ENCODE measurements at places on chromosomes 6 and 20.

DNA sequence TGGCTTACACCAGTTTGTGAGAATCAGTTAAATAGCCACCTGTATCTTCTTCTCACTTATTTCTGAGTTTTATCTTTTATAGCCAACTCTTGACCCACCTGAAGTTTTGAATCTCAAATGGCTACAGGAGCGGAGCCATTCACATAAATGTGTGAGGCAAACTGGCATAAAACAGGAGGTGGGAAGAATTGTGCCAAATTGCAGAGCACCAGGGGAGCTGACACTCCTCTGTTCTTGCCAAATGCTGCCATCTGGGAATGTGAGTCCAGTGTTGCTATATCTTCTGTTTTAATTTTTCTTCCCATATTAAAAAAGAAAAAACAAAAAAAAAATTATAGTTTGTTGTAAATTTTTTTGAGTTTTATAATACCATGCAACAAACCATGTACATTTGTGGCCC lies 17.0 kb upstream of the RNF146 start:
- no peak for DNase-seq
- no peaks in the 10 kb centered on the region for H3K4me1 ChIP-seq
- no peaks in the 10 kb centered on the region for H3K36me3 ChIP-seq
- no peak overlapping the region for H3K4me3 ChIP-seq
- H3K27ac ChIP-seq = no peak overlapping the region
- H3K27me3 ChIP-seq = no peaks in the 10 kb centered on the region

- no peak overlapping the region for H3K27ac ChIP-seq
- no peak for DNase-seq
- no peaks in the 10 kb centered on the region for H3K27me3 ChIP-seq
- H3K4me1 ChIP-seq = no peaks in the 10 kb centered on the region
- H3K36me3 ChIP-seq = no peaks in the 10 kb centered on the region
Observed at GRCh38 chr20:46215913-46216707, 92.2 kb downstream of the CDH22 start.

- peaks cover 28% of the 10 kb centered on the region for H3K4me1 ChIP-seq
- H3K36me3 ChIP-seq = no peaks in the 10 kb centered on the region
- H3K27me3 ChIP-seq = no peaks in the 10 kb centered on the region
Observed at GRCh38 chr6:145815309-145816274, 997 bp upstream of the FBXO30 start.

GRCh38 chr6:163554663-163555062 lies 140.1 kb downstream of the QKI start:
- H3K4me3 ChIP-seq = no peak overlapping the region
- H3K27ac ChIP-seq = no peak overlapping the region
- H3K4me1 ChIP-seq = no peaks in the 10 kb centered on the region
- no peaks in the 10 kb centered on the region for H3K36me3 ChIP-seq

DNA sequence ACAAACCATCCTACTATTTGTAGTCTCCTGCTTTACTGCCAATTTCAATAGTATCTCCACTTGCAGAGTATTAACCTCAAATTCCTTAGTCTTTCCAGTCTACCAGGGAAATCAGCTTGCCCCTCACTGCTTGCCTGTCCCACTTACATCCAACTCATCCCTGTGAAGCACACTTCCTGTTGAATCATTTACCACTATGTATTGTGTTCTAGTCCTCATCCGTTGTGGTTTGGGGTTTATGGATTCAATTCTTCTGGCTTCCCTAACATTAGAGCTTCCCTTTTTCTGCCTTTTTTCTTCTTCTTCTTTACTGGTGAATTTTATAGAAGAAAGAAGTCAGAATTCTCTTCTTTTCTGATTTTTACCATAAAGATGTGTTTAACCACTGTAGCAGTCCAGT lies 5.1 kb upstream of the TXLNB start:
- H3K27ac ChIP-seq = no peak overlapping the region
- no peak for DNase-seq
- no peaks in the 10 kb centered on the region for H3K27me3 ChIP-seq
- no peaks in the 10 kb centered on the region for H3K4me1 ChIP-seq
- no peaks in the 10 kb centered on the region for H3K36me3 ChIP-seq

DNA sequence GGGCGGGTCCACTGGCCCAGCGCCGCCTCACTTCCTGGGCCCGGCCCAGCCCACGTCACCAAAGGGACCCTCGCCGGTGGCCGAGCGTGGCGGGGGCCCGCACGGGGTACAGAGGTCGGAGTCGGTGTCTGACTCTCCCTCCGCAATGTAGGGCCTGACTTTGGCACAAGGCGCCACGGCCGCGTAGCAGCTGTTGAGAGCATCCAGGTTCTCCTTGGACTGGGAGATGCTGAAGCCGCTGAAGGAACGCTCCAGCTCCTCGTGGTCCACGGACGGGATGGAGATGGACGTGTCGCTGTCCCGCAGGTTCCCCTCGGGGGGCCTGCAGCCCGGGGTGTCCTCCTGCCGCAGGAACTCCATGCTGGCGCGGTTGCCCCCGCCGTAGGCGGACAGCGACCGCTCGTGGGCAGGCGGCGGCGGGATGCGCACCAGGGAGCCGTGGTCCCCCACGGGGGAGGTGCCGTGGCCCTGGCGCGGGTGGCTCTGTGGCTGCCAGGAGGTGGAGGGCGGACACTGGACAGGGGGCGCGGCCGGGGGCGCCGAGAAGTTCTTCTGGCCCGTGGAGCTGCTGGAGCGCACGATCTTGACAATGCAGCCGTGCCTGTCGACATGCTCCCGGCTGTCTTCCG lies 45.6 kb upstream of the CHRNA4 start:
- H3K36me3 ChIP-seq = no peaks in the 10 kb centered on the region
- no peak for DNase-seq
- H3K4me1 ChIP-seq = no peaks in the 10 kb centered on the region
- no peak overlapping the region for H3K4me3 ChIP-seq
- no peaks in the 10 kb centered on the region for H3K27me3 ChIP-seq
